Astrocyte of the spinal cord (primary cell): ENCODE measurements at places on chromosomes 5 and 9.

DNA sequence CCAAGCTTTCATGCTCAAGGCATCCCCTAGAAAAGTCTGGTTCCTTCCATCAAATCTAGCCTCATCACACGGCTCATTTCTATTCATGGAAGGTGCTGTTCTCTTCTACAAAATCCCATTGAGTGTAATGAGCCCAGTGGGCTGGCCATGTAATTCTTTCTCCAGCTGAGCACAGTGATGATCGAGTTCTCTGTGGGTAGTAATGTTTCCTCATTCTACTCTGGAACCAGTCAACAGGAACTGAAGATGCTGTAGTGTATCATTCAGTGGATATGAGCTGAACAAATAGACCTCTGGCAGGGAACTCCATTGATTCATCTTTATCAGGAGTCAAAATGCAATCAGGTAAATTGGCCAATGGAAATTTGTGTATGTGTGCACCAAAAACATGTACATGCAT is 149.2 kb downstream of the LRRC70 start:
- no peak for DNase-seq

GRCh38 chr5:151770383-151771258 is 1.1 kb upstream of the G3BP1 start:
- DNase-seq, result peak; percentile 86

- DNase-seq, result no peak
Observed at GRCh38 chr5:14227513-14227912, 84.4 kb downstream of the TRIO start.

DNA sequence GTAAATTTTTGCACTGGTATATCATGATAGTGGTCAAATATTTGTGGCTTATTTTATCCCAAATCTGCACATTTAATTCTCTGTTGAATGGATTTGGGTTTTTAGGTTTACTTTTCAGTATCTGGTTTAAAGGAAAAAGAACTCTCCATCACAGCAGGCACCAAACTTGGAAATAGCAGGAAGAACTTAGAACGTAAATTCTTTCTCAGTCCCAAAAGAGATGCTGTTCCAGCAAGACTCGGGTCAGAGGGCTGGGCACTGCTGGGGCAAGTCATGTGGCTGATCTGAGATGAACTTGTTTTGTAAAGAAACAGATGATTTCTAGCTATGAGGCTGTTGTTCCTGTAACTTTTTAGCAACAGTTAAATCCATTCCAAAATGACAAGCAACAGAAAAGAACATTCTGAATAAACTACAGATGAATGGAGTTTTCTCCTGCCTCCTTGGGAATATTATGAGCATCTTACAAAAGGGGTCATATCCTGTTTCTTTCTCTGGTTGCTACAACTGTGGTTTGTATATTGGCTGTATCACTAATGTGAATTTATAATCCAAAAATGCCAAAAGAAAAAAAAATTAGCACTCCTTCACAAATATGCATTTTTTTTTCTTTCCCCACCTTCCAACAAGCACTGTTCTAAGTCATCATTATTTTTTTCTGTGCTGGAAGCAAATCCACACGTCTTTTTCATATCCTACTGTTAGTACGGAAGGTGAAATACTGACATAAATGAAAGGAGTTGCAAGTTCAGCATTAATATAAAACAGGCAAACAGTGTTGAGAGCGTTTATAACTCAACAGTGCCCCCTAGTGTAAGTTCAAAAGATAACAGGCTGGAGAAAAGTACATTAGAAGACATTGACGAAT is 31.1 kb downstream of the OR2K2 start:
- peak; percentile 87 for DNase-seq

DNA sequence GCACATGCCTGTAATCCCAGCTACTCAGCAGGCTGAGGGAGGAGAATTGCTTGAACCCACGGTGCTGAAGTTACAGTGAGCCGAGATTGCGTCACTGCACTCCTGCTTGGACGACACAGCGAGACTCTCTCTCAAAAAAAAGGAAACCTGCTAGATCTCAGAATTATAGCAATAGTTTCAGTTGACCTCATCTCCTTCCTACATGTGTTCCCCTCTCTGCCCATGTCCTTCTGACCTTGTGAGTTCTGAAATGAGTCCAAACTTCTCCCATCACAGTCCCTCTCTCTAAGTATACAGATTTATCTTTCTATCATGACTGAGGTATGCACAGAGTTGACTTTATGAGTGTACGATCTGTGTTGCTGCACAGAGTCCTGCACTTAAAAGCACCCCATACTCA is 44.6 kb upstream of the SHOC1 start:
- DNase-seq, result no peak

DNA sequence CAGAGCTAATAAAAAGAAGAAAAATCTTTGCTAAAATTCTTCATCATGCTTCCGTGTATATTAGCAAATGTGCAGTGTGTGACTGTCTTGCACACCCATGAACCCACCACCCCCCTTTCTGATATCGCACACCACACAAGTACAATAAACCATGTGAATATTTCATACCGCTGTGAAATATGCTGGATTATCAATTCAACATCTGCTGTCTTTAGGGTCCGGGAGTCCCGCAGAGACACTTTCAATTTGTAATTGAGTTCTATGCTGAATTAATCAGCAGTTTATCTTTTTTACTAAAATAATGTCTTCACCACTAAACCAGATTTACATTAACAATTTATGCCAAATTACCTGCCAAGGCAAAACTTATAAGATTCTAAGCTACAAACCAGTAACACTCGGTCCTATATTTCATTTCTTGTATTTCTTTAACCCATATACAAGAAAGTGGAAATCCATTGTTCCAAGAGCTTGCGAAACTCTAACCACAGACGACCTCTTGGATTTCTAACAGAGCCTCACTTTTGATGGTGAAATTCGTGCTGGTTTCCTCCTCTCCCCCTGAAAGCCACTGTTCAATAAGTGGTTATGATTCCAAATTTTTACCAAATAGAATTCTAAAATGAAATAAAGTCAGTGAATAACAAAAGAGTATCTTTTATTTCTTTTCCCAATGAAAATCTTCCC is 44.2 kb downstream of the PSMB7 start:
- DNase-seq, result peak; percentile 40

GRCh38 chr5:68459093-68459809 is 243.7 kb downstream of the PIK3R1 start:
- DNase-seq, result no peak

- no peak for DNase-seq
Observed at GRCh38 chr5:154081246-154081645, 42.5 kb downstream of the MFAP3 start.

GRCh38 chr9:68678430-68678829 is 26.6 kb upstream of the PIP5K1B start:
- DNase-seq, result no peak

- DNase-seq, result no peak
Observed at GRCh38 chr9:128770286-128771030, 1.3 kb downstream of the ZER1 start.

DNA sequence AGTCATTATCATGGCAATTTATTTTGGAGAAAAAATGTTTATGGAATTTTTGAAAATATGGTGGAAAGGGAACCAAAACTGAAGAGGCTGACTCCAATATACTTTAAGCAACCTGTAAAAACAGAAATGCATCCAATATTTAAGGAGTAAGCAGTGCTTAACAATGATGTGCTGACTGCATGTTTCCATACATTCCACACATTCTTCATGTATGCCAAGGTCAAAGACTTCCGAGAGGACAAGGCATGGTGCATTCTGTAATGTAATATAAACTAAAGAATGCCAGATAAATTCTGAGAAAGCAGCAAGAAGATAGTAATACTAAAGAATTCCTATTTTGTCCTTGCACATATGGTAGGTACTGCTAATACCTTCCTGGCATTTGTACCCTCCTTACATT is 2015.9 kb upstream of the CDH9 start:
- no peak for DNase-seq

GRCh38 chr5:93571114-93571949 is 9.7 kb downstream of the NR2F1-AS1 start:
- DNase-seq, result peak; percentile 36

DNA sequence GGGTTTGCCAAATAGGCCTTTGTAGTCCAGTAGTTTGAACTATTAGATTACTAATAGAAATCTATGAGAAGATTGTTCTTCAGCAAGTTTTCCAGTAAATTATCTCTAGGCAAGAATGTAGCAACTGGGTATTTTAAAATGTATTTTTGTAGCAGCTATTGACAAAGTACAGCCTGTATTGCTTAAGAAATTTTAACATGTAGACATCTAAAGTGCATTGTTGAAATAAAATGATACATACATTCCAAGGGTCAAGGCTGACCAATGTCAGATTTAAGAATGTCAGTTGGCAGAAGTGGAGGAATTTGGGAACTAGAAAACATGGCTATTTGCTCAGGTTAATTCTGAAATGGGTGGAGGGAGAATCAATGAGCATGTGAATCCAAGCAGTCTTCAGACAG is 57.5 kb upstream of the ZSWIM6 start:
- peak; percentile 32 for DNase-seq

- no peak for DNase-seq
Observed at GRCh38 chr9:91428927-91429351, 5.3 kb upstream of the NFIL3 start.

GRCh38 chr9:130171226-130172148 is 717 bp upstream of the NCS1 start:
- DNase-seq, result no peak

DNA sequence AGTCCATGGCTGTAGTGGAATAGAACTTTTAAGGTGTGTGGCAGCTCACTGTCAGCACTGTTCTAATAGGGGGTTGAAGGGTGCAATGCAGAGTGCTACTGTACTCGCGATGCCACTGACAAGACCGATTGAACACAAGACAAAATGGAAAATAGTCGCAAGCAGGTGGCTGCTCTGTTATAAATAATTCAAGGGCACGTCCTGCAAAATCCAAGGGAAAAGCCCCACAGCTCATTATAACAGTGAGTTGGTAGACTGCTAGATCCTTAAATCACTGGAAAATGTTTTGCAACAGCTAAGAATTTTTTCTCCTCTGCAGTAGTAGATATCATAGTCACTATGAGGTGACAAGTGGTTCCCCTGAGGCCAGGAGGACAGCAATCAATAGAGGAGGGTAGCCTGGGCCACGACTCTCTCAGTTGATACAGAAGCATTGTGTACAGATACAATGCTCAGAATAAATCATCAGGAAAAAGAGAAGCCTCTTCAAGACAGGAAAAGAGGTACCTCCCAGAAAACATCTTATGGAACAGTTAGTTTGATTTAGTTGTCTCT is 926.3 kb downstream of the TLE4 start:
- DNase-seq, result no peak

- DNase-seq, result peak; percentile 64
Observed at GRCh38 chr5:37740331-37741066, 99.3 kb downstream of the GDNF start.

DNA sequence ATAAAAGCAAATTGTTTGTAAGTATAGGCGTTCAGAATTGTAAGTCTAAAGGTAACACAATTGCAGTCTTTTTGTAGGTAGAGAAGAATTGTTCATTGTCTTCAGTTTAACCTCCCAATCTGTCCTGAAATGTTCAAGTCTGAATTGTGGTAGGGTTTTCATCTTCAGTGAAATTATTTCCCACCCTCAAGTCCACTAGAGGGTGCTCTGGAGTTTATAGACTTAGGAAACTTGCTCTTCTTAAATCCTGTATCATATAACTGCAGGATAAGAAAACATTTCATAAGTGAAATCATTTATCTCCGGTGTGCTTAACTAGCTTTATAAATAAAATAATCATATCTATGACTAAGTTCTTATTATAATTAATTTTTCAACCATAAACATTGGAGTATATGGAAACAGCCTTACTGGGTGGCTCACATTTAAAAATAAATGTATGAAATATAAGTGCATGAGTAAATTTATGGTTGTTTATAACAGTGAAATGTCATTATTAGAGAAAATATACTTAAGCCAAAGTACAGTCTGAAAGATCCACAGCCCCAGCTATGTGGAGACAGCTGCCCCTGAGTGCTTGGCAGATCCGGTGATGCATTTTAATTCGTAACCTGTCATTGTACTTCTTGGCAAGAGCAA is 182.4 kb upstream of the OTULINL start:
- DNase-seq, result peak; percentile 86

DNA sequence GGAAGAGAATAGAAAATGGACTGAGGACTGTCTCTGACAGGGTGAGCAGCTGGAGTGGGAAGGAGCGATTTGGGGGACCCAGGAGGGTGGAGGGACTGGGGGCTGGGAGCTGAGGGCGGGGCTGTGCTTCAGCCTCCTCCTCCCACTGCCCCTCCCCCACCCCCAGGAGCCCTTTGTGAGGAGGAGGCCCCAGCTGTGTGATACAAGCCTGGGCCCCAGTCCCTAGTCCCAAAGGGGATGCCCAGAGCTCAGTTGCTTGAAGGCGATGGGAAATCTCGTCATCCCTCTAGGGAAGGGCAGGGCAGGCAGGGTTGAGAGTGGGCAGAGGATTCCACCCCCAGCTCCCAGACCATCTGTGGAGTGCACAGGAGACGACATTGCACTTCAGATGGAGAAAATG is at the start of gene SPATA31E1:
SPATA31E1 (plus strand) TSS at position 251 of the 400 bp plus-strand sequence; CDS start at position 266, 15 bp downstream.
- no peak for DNase-seq

GRCh38 chr5:62937661-62938558 is 359.3 kb downstream of the LRRC70 start:
- peak; percentile 57 for DNase-seq

DNA sequence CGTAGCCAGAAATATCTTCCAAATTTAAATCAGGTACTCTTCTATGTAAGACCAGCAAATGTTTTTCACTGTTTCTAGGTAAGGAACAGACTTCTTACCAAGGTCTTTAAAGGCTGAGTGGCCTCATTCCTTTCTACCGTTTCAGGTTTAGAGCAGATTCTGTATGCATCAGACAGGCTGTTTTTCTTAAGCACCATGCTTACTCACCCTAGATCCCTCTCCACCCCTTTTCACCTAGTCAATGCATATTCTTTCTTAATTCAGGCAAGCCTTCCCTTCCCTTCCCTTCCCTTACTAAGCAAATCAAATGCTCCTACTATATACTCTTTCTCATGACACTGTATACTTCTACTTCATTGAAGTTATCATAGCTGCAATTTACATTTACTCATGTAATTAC is 70.7 kb downstream of the RFX3 start:
- no peak for DNase-seq

DNA sequence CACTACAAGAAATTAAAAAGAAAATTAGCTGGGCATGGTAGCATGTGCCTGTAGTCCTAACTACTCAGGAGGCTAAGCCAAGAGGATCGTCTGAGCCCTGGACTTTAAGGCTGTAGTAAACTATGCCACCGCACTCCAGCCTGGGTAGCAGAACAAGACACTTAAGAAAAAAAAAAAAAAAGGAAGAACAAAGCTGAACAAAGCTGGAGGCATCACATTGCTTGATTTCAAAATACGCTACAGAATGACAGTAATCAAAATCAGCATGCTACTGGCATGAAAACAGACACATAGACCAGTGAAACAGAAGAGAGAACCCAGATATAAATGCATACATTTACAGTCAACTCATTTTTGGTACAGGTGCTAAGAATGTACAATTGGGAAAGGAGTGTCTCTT is 14.5 kb upstream of the OTULIN start:
- no peak for DNase-seq
